ENCODE measurements at places on chromosomes 4 and X.

GRCh38 chr4:81359207-81359606, 112.5 kb downstream of the RASGEF1B start:
- DNase-seq: no peak

- no peak for DNase-seq
These were observed 18.7 kb upstream of the ZNF827 start for GRCh38 chr4:145957302-145957701.

GRCh38 chr4:15327311-15328298, 100.2 kb upstream of the C1QTNF7 start:
- DNase-seq: no peak

DNA sequence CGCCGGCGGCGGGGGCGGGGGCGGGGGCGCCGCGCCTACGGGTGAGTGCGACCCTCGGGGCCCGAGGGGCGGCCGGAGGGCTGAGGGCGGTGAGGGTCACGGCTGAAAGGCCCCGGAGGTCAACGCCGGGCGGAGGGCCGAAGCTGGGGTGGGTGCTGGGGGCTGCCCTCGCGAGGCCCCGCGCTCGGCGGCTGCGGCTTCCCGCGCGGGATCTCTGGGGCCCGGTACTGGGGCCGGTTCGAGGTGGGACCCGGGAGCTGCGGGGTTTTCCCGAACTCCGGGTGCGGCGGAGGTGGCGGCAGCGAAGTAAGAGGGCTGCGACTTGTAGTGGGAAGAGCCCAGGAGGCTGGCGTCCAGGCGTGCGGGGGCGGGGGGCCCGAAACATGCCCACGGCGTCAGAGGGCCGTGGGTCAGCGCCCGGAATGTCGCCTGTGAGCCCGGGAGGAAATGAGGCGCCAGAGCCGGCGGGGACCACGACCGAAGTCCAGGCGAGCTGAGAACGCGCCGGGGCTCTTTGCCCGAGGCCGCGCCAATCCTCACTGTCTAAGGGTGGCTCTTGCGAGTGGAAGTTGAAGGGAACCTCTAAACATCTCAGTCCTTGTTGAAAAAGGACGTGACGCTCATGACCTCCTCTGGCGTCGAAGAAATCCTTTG, 407 bp downstream of the IL13RA1 start:
- no peak for DNase-seq

GRCh38 chrX:140141444-140142029, 176.2 kb upstream of the CXorf66 start:
- DNase-seq: no peak
